ENCODE measurements at places on chromosomes 4 and X. TPM values are rescaled to one million over a fixed set of nuclear protein-coding genes. Genes with fewer than 3 reads are reported as not detected.
A peak's percentile ranks its signal among the peaks of the same experiment; 100 is the strongest.

- DNase-seq = no peak
These were observed 7.0 kb downstream of the RAI2 start for GRCh38 chrX:17854069-17854468.

DNA sequence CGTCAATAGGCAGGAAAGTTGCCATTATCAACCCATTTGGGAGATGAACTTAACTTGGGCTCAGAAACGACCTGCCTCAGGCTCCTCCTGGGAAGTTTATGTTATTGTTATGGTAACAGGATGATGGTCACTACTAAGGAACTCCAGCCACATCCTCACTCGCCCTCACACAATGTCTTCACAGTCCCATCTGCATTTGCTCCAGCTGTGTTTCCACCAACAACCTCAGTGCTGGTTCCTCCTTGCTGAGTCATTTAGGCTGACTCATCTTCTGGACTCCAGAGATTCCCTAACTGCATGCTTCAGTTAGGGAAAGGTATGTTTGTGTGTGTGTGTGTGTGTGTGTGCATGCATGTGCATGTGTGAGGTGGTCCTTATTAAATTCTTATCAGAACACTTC is 293.4 kb upstream of the BOD1L1 start:
- no peak for DNase-seq

DNA sequence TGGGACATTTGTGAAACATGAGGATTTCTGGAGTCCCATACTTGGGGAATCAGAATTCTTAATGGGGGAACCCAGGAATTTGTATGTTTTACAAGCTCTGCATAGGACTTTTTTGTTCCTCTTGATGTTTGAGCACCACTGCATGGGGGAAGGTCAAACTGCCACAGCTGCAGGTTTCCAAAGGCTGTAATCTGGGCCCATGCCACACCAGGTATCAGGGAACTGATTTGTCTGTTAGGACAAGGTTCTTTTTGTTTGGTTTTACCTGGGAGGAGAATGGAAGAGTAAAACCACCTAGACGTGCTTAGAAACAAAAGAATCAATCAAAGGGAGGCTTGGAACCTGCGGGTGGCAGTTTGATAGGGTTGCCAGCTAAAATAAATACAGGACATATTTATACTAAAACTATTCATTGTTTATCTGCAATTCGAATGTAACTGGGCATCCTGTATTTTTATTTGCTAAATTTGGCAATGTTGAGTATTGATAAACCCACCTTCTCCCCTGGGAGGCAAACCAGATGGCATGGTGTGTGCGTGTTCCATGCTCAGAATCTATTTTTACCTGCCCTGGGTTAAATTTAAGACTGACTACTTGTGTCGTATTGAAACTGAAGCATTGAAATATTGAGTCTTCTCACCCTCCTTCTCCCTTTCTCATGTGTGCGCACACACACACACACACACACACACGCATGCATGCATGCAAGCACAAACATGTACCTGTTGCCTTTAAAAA is 63.7 kb downstream of the TMEM164 start:
- DNase-seq = no peak

DNA sequence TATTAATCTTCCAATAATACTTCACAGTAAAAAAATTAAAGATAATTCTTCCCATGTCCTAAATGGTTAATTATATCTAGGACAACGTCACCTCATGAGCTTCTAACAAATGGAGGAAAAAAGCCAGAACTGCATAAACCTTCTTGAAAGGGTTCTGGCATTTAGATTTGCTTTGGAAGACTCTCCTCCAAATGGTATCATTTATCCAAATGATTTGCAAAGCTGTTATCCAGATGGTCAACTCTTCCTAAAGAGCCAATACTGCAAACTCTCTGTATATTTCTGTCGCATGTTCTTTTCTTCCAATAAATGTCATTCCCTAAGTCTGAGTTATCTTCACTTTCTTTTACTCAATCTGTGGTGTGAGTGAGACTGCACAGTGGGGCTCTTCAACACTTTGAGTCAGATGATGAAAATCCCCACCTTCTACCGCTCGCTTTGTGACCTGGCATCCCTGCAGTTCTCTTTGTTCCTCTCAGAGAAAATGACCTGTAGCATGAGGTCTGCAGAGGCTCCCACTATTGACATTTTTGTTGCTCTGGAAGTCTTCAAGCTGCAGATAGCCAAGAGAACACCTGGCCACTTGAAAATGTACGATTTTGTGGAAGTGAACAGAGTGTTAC is 52.9 kb downstream of the TMEM150C start:
- DNase-seq = peak; percentile 50

HHIP gene
- total RNA-seq = 0.52 TPM

UCHL1 gene
- 1,085 TPM for total RNA-seq

GLUD2 gene
- 1.0 TPM for total RNA-seq
